Dermis blood vessel endothelial cell (primary cell): ENCODE measurements at places on chromosomes 11 and 22. TPM values are rescaled to one million over a fixed set of nuclear protein-coding genes. Genes with fewer than 3 reads are reported as not detected.

DNA sequence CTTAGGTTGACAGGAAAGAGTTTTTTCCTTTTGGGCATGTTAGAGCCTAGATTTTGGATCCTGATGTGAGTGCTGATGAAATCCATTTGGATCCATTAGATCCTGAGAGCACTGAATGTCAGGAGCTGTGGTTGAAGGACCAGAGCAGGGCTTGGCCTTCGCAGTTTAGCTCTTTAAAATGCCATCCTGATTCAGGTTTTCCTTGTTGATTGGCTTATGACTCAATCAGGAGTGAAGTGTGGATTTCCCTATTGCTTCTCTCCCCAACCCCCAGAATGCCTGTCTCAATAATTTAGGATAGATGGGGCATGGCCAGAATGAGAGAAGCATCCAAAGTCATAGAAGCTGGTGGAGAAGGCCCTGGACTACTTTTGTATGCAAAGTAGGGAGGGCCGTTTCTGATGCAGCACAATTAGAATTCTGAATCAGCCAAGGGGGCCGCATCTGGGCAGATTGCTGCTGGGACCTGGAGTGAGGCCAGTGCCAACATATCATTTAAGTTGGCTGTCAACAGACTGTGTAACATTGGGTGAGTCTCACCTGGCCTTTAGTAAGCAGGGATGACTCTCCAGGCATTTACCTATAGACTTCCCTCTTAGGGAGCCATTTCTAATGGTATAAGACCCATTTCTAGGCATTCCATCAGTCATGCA lies 80.5 kb downstream of the TEAD1 start:
- no peak for DNase-seq

GRCh38 chr11:129375751-129376657 lies at the start of gene BARX2:
Gene BARX2 (plus strand): TSS chr11:129375848. CDS start chr11:129376036, 188 bp downstream.
- peak; percentile 74 for DNase-seq

Gene NCF4
- 0.17 TPM in 1 of 2 replicates, not detected in the other for total RNA-seq

- DNase-seq: peak; percentile 42
Measured at GRCh38 chr11:65434057-65434666, 11.6 kb downstream of the NEAT1 start.

Gene ALDH3B1
- 0.65 and 0.68 TPM in 2 replicates for total RNA-seq

Gene KCNE3
- 1.1 and 1.5 TPM in 2 replicates for total RNA-seq
